ENCODE measurements at places on chromosomes 11 and 22. TPM values are rescaled to one million over a fixed set of nuclear protein-coding genes. Genes with fewer than 3 reads are reported as not detected.

The LRFN4 gene
- total RNA-seq, result 12.5 TPM

The ZNRF3 gene
- total RNA-seq, result 8.9 TPM

The LRRC74B gene
- not detected for total RNA-seq

The C22orf15 gene
- total RNA-seq, result not detected

The GRAP2 gene
- not detected for total RNA-seq
